ENCODE measurements at places on chromosomes 3 and 15. TPM values are rescaled to one million over a fixed set of nuclear protein-coding genes. Genes with fewer than 3 reads are reported as not detected.

GRCh38 chr3:11452885-11453847, 181.0 kb downstream of the ATG7 start:
- no peak overlapping the region for H3K4me3 ChIP-seq
- DNase-seq: no peak
- no peak overlapping the region for H3K27ac ChIP-seq

DNA sequence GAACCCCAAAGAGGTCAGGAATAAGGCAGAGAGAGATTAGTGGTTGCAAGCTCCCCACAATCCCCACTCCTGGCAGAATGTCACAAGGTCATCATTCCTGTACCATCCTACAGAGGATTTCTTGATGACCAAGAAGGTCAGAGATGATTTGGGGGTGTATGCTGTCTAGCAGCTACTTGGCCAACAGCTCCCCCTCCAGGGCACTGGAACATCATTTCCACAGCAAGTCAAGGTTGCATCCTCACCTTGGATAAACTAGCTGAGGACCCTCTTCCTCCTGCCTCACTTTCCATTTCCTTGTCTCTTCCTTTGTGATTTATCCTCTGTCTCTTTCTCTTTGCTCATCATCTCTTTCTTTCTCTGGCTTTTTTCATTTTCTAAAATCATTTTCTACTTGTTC, 106.3 kb downstream of the PROS1 start:
- no peak for DNase-seq
- H3K4me1 ChIP-seq: no peaks in the 10 kb centered on the region
- H3K27me3 ChIP-seq: no peaks in the 10 kb centered on the region
- no peak overlapping the region for H3K4me3 ChIP-seq
- H3K36me3 ChIP-seq: no peaks in the 10 kb centered on the region

- no peaks in the 10 kb centered on the region for H3K36me3 ChIP-seq
- H3K27ac ChIP-seq: no peak overlapping the region
- H3K4me3 ChIP-seq: no peak overlapping the region
- no peaks in the 10 kb centered on the region for H3K4me1 ChIP-seq
- no peaks in the 10 kb centered on the region for H3K27me3 ChIP-seq
- DNase-seq: no peak
These were observed 176.5 kb downstream of the FHIT start for GRCh38 chr3:61074783-61075182.

DNA sequence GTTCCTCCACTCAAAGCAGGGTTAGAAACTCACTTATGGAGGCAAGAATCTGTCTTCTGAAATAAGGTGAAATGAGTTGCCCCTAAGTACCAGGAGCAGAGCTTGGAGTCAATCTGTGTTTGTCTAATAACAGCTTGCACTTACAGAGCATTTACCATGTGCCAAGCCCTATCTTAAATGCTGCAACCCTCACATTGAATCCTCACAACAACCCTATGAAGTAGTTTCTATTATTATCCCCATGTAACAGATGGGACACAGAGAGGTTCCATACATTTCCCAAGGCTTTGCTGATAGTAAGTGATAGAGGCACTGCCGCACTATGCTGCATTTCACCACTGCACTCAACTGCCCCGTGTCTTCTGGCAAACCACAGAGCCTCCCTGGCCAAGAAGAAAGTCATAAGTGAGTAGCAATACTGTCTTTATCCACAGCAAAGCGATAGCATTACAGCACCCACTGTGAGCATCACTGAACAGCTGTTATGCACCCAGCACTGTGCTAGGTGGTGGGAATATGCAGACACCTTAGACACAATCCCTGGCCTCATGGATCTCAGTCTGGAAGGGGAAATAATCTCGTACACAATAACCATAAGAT, 141.5 kb downstream of the SSR3 start:
- H3K27ac ChIP-seq: no peak overlapping the region
- H3K4me1 ChIP-seq: no peaks in the 10 kb centered on the region
- DNase-seq: no peak

DNA sequence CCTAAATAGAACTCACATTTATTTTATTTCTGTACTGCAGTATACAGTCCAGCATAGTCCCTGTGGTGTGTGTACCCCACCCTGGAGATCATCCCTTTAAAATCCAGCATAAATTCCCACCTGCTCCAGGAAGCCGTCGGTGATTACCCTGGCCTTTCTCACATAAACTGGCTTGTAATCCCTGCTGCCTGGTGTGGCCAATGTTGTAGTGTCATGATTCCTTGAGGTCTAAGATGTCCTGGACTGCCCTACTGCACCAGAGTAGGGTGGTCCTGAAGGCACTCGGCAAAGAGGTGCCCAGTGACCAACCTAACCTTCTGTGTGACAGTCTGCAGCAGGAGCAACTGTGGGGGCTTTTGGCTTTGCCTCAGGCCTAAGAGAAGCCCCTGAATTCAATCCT, 58.9 kb downstream of the ITGA11 start:
- no peak for DNase-seq
- no peaks in the 10 kb centered on the region for H3K27me3 ChIP-seq
- no peaks in the 10 kb centered on the region for H3K4me1 ChIP-seq

Gene XYLB
- total RNA-seq: 1.6 TPM
